ENCODE measurements at places on chromosomes 1 and 21.

DNA sequence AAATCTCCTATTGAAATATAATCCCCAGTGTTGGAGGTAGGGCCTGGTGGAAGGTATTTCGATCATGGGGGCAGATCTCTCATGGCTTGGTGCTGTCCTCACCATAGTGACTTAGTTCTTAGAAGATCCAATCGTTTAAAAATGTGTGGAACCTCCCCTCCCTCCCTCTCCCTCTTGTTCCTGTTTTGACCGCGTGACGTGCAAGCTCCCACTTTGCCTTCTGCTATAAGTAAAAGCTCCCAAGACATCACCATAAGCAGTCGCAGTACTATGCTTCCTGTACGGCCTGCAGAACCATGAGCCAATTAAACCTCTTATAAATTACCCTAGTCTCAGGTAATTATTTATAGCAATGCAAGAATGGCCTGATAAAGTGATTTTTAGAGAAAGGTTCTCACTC, 10.9 kb upstream of the RGS2 start:
- no peak overlapping the region for H3K27ac ChIP-seq
- H3K4me1 ChIP-seq, result peaks cover 18% of the 10 kb centered on the region
- no peak overlapping the region for H3K4me3 ChIP-seq
- H3K36me3 ChIP-seq, result no peaks in the 10 kb centered on the region

GRCh38 chr1:55214934-55215193, 300 bp downstream of the USP24 start:
- no peaks in the 10 kb centered on the region for H3K36me3 ChIP-seq
- H3K4me1 ChIP-seq, result no peaks in the 10 kb centered on the region
- no peaks in the 10 kb centered on the region for H3K27me3 ChIP-seq
- peak overlapping the region; percentile 93 for H3K4me3 ChIP-seq

DNA sequence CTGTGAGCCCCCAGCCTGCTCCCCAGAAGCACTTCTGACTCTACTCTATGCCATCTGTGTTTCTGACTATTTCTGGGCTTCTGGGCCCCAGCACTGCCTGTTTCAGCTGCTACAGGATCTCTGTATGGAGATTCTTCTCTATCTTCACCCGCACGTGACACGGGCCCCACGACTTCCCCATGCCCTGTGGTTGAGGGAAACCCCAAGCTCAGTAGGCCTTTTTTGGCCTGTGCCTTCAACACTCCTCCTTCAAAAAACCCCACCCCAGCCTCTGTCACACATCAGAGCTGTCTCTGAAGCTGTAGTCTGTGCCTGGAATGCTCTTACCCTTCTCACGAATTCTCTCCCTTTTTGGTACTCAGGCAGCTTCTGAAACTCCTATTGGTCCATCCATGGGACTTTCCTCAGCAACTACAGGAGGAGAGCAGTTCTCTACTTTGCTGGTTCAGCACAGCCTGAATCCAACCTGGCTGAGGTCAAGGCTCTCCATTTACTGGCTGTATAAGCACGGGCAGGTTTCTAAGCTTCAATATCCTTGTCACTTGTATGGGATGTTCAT, 2.0 kb upstream of the NID1 start:
- H3K4me1 ChIP-seq, result peaks cover 39% of the 10 kb centered on the region
- H3K4me3 ChIP-seq, result peak overlapping the region; percentile 22
- H3K27me3 ChIP-seq, result no peaks in the 10 kb centered on the region
- H3K27ac ChIP-seq, result peak overlapping the region; percentile 100

DNA sequence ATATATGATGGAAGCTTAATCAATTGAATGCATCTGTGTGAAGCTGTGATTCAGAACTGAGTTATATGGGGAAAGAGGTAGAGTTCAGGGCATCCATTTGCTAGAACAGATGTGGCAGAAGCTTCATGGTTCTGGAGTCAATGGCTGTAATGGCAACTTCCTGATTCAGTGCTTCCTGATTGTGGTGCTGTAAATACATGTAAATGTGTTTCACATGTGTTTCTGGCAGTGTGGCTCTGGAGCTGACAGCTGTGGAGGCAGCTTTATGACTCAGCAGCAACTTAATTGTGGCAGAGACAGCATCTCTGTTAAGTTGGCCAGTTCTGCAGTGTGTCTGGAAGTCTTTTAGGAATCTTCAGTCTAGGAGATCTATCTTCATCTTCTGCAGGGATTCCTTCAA, 226.6 kb upstream of the ZRANB2 start:
- no peak overlapping the region for H3K27ac ChIP-seq
- no peaks in the 10 kb centered on the region for H3K27me3 ChIP-seq
- no peak for DNase-seq
- H3K4me1 ChIP-seq, result no peaks in the 10 kb centered on the region
- H3K4me3 ChIP-seq, result no peak overlapping the region

- H3K4me3 ChIP-seq, result no peak overlapping the region
- no peak for DNase-seq
Observed at GRCh38 chr1:96096613-96097321, 624.8 kb upstream of the PTBP2 start.

DNA sequence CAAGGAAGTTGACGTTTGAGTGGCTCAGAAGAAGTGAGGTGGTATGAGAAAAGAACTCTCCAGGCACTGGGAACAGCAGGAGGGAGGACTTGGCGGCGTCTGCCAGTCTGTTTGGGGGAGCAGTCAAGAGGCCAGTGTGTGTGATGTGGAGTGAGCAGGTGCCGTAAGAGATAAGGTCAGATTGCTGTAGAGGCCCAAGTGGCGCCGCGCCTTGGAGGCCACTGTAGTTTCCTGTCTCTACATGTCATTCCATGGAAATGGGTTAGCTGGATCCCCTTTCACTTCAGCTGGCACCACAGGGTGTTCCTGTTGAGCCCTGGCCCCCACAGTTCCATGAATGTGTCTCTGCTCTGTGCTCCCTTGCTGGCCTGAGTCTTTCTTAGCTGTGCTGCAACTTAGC, 35.5 kb upstream of the PTPRF start:
- no peaks in the 10 kb centered on the region for H3K27me3 ChIP-seq
- no peaks in the 10 kb centered on the region for H3K36me3 ChIP-seq
- no peak for DNase-seq
- no peak overlapping the region for H3K27ac ChIP-seq

- H3K27ac ChIP-seq, result no peak overlapping the region
- peaks cover 67% of the 10 kb centered on the region for H3K36me3 ChIP-seq
- no peaks in the 10 kb centered on the region for H3K27me3 ChIP-seq
- no peak overlapping the region for H3K4me3 ChIP-seq
- H3K4me1 ChIP-seq, result no peaks in the 10 kb centered on the region
Observed at GRCh38 chr1:172561252-172561651, 28.3 kb downstream of the SUCO start.

DNA sequence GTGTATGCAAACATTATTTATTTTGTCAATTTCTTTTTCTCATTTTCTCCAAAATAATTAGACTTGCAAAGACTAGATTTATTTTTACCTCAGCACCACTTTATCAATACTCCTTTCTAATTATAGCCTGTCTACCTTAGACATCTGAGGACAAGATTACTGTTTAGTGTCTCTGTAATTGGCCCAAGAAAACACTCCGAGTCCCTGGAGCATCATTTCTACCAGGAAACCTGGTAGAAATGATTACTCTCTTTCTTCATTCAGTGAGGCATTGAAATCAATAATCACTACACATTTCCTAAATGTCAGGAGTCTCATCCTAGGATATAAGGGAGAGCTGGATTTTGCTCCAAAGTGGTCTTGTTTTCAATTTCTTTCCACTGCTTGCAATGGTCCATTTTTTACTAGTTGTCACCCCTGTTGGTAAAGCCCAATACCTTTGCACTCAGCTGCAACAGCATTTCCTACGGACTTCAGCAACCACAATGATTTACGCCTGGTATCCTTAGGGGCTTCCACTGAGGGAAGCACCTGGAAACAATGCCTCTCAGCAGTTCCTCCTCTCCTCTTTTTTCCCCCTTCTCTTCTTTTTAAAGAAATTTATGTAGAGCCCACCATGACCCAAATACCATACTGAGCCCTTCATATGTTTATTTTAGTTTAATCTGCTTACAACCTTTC, 64.6 kb downstream of the GRIK1 start:
- H3K27ac ChIP-seq, result no peak overlapping the region
- no peaks in the 10 kb centered on the region for H3K27me3 ChIP-seq
- H3K4me3 ChIP-seq, result no peak overlapping the region

- no peaks in the 10 kb centered on the region for H3K36me3 ChIP-seq
- no peak overlapping the region for H3K27ac ChIP-seq
- H3K4me3 ChIP-seq, result no peak overlapping the region
- H3K4me1 ChIP-seq, result no peaks in the 10 kb centered on the region
- DNase-seq, result no peak
Observed at GRCh38 chr1:76938304-76938703, 71.0 kb downstream of the ST6GALNAC5 start.

DNA sequence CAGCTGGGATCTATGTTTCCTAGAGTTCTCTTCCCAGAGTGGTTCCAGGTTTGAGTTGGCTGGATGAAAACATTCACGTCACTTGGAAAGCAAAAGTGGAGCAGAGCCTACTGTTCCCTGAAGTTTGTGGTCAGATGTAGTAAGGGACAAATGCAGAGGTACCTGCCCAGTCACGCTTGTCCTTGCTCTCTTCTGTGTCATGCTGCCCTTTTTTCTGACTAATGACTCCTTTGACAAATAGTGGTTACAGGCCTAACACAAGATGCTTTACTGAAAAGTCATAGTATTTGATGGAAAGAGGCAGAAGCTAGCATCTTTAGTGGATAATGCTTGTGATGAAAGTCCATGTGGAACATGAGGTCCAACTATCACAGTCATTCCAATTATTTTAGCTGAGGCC, 881.4 kb upstream of the B3GALT2 start:
- no peaks in the 10 kb centered on the region for H3K27me3 ChIP-seq
- no peaks in the 10 kb centered on the region for H3K36me3 ChIP-seq
- peaks cover 19% of the 10 kb centered on the region for H3K4me1 ChIP-seq
- no peak overlapping the region for H3K4me3 ChIP-seq

- no peak overlapping the region for H3K4me3 ChIP-seq
- peak overlapping the region; percentile 98 for H3K27ac ChIP-seq
- H3K36me3 ChIP-seq, result peaks cover 6% of the 10 kb centered on the region
- H3K4me1 ChIP-seq, result peaks cover 84% of the 10 kb centered on the region
Observed at GRCh38 chr21:44869781-44870747, 3.4 kb downstream of the PTTG1IP start.

- H3K27ac ChIP-seq, result peak overlapping the region; percentile 29
- H3K27me3 ChIP-seq, result no peaks in the 10 kb centered on the region
- no peak for DNase-seq
- H3K4me3 ChIP-seq, result no peak overlapping the region
- H3K36me3 ChIP-seq, result no peaks in the 10 kb centered on the region
Observed at GRCh38 chr1:40984066-40984465, 4.6 kb downstream of the CTPS1 start.

- no peak overlapping the region for H3K27ac ChIP-seq
- no peak overlapping the region for H3K4me3 ChIP-seq
- DNase-seq, result no peak
- H3K27me3 ChIP-seq, result peaks cover 10% of the 10 kb centered on the region
Observed at GRCh38 chr1:17213148-17213781, 8.3 kb downstream of the PADI1 start.

GRCh38 chr1:171890131-171890530, 48.8 kb downstream of the DNM3 start:
- H3K36me3 ChIP-seq, result no peaks in the 10 kb centered on the region
- no peak overlapping the region for H3K27ac ChIP-seq
- no peak overlapping the region for H3K4me3 ChIP-seq
- DNase-seq, result no peak
- no peaks in the 10 kb centered on the region for H3K4me1 ChIP-seq

All from sigmoid colon (tissue), 7 donors.